Endodermal cell (in vitro differentiated cells): ENCODE measurements at places on chromosomes 11 and 22.

GRCh38 chr11:70745941-70746340 is 347.6 kb downstream of the CTTN start:
- no peak for DNase-seq

GRCh38 chr11:26896719-26897118 is 97.2 kb upstream of the FIBIN start:
- no peak for DNase-seq

- DNase-seq: no peak
These were observed 44.4 kb upstream of the ST14 start for GRCh38 chr11:130115218-130115617.

GRCh38 chr11:8247312-8247711 is 16.4 kb downstream of the LMO1 start:
- peak; percentile 76 for DNase-seq
